ENCODE measurements at places on chromosomes 11 and 22.

GRCh38 chr11:44623731-44624491 is 58.4 kb downstream of the CD82 start:
- no peak for DNase-seq

DNA sequence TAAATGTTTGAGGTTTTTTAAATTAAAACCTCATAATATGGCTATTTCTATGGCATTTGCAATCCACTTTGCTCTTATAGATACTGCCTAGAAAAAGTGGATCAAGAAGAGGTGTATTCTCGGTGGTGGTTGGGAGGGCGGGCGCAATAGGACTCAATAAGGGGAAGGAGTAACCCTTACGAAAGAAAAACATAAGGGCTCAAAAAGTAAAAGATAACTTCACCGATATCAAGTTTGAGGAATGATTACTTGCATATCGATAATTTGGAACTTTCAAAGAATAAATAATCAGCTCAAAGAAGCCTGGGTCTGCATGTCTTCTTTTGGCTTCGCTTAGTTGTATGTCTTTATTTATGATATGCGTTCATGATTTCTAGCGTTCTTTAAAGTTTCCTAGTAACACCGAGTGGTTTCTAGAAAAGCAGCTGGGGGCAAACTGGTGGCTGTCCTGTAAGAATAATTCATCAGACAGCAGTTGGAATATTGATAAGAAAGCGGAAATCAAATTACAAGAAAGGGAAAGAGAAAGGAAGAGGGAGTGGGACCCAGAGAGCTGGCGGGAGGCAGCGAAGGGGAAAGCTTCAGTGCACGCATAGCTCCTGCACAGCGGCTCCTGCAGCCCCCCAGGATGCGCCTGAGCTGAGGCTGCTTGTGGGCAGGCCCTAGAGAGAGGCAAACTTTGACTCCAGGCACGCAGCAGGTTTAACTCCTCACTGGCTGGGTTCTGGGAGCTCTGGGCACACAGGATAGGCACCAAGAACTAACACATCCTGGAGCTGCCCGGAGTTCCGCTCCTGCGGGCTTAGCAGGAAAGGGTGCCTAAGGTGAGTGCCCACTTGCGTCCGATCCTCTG is 9.1 kb upstream of the FLI1 start:
- no peak for DNase-seq

DNA sequence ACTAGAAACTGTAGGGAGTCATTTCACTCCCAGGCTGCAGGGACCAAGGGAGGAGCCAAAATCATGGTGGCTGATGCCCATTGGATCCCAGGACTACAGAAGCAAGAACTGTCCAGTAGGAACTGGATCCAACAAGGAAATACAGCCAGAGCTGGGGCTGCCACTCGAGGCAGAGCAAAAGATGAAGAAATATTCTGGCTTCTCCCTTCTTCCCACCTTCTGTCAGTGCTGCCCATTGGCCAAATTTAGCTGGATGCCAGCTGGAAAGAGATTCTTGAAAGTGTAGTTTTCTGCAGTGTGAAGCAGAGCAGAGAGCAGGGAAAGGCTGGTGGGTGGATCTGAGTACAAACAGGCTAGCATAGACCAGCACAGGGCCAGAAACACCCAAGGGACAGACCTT is 45.6 kb downstream of the COMMD9 start:
- DNase-seq: peak; percentile 42

GRCh38 chr22:24367841-24368240 is 59.6 kb upstream of the ADORA2A start:
- no peak for DNase-seq

DNA sequence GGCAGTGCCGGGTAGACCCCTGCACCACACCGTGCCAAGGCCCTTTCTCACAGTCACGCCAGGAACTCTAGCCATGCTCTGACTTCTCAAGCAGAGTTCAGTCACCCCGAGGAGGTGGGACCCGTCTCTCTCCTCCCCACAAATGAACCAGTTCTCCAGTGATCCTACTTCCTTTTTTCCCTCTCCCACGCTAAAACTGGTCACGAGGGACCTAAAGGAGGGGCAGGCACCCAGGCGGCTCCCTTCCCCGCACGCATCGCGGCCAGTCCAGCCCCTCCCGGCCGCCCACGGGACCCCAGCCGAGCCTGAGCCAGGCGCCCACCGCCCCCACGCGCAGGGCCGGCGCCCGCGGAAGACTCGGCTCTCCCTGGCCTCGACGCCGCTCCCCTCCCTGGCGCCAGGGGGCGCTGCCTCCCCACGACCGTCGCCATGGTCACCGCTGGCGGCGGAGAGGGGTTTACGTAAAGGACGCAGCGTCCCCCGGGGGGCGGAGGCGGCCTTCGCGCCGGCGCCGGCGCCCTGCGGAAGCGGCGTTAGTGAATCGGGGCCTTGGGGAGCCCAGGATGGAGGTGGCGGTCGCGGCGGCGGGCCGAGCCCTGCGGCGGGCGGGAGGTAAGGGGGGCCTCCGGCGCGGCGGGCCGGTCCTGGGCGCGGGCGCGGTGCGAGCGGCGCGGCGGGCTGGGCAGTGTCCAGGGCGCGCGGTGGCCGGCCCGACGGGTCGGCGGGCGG is at the start of gene DAGLA:
Gene DAGLA (plus strand): TSS at position 499 of the 729 bp plus-strand sequence. CDS start 39,765 bp downstream, outside the sequence.
- DNase-seq: peak; percentile 77

DNA sequence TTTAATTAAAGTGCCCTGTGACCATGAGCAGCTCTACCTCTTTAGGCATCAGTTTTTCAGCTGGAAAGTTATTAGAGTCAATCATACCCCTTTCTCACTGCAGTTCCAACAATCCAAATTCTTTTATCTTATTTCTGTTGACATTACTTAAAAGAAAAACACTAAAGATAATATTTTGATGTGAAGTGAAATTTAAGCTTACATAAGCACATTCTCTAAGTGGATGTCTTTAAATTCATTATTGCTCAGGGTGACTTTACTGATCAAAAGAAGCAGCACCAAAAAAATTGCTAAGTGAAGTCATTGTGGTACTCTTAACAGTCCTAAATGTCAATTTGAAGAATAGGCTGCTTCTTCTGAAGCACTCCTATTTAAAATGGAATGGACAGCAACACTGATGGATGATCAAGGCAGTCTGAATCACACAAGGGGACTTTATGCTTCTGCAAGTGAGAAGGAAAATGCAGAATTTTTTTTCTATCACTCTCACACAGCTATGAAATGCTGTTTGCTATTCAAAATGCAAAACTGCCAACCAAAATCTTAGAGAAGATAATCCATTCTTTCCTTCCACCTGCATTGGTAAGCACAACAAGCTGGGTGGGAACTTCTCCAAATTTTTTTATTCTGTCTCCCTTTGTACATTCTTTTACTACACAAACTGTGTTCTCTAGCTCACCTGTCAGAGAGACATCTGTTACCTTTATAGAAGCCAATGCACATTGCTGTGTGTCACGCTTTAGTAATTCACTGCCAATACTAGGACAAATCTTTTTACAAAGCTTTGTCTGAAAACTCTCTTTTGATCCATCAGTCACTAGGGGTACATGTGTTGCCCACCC is 179.9 kb downstream of the GRIA4 start:
- no peak for DNase-seq

DNA sequence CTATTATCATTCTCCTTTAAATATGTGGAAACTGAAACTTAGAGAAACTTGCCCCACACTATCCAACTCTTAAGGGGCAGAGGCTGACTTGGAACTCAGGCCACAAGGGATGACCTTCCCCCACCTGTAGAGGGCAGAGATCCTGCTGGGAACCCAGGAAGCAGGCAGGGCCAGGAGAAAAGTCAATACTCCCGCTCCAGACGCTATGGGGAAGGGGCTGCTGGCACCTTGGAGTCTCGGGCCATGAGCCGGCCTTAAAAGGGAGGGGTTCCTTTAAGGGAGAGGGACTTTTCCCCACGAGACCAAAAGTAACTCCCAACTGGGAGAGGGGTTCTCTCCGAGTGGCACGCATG is 620 bp upstream of the ANO5 start:
- DNase-seq: no peak

GRCh38 chr11:1224111-1224490 is 1.2 kb downstream of the MUC5B start:
- peak; percentile 72 for DNase-seq

- no peak for DNase-seq
These were observed 84.1 kb downstream of the C22orf31 start for GRCh38 chr22:28977481-28977971.

- DNase-seq: peak; percentile 67
These were observed 39.3 kb downstream of the ALX4 start for GRCh38 chr11:44270403-44271273.

GRCh38 chr22:48498526-48499331 is 1328.9 kb downstream of the BRD1 start:
- DNase-seq: peak; percentile 89

GRCh38 chr11:74743640-74744039 is 5.0 kb upstream of the RNF169 start:
- no peak for DNase-seq

- no peak for DNase-seq
These were observed 83.2 kb upstream of the TNRC6B start for GRCh38 chr22:40094485-40094884.

Data from posterior cingulate gyrus (tissue), 11 donors.